Right renal cortex interstitium (tissue), 3 donors: ENCODE measurements at places on chromosomes 7 and 10. TPM values are rescaled to one million over a fixed set of nuclear protein-coding genes. Genes with fewer than 3 reads are reported as not detected.
A peak's percentile ranks its signal among the peaks of the same experiment; 100 is the strongest.

ADRA2A gene
- polyA plus RNA-seq = 2.0 TPM

- no peak for DNase-seq
Measured at GRCh38 chr7:131608116-131608500, 51.7 kb upstream of the PODXL start.

- DNase-seq = no peak
Measured at GRCh38 chr10:94583124-94583523, 37.5 kb downstream of the HELLS start.

HGF gene
- 1.7 TPM for polyA plus RNA-seq

- DNase-seq = no peak
Measured at GRCh38 chr7:21617916-21618390, 75.1 kb downstream of the DNAH11 start.

- no peak for DNase-seq
Measured at GRCh38 chr10:26441491-26442214, 3.5 kb downstream of the APBB1IP start.

CUL2 gene
- 45.7 TPM for polyA plus RNA-seq

PRLHR gene
- polyA plus RNA-seq = not detected

ANKRD61 gene
- polyA plus RNA-seq = 0.58 TPM

NUPR2 gene
- polyA plus RNA-seq = 3.3 TPM

SYT15B gene
- polyA plus RNA-seq = 1.5 TPM

AASS gene
- 33.2 TPM for polyA plus RNA-seq

DNA sequence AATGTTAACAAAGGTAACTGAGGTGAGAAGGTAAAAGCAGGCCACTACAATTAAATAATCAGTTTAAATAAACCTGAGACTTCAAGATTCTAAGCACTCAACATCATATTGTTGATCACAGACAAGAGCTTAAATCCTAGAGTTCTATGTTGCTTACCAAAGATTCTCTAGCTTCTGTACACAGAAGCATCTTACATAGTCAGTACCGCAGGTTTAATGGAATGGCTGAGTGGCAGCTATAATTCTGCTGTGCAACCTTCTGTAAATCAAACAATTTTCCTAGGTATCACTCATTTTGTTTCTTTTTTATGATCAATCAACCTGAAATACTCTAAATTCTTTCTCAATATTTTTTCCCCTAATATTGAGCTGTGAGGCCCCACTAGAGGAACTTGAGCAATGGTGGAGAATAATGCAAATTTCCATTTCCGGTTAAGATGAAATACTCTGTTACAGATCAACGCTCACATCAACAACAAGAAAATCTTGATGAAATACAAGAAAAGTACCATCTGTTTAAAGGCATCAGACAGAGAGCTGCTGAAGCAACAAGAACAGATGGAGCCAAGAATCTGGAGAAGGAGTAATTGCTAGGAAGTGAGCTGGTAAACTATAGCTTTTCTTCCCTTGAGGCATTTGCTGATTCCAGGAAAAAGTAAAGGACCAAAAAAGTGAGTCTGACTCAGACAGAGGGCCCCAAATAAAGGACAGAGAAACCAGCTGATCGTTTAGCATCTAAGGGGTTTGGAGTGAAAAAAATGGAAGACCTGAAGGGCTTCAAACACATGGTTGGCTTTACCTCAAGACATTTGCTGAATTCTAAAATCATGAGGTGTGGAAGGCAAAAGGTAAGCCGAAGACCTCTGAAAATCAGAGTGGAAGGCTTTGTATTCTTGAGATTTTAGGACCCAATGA is 22.6 kb downstream of the PNPLA8 start:
- no peak for DNase-seq

DNA sequence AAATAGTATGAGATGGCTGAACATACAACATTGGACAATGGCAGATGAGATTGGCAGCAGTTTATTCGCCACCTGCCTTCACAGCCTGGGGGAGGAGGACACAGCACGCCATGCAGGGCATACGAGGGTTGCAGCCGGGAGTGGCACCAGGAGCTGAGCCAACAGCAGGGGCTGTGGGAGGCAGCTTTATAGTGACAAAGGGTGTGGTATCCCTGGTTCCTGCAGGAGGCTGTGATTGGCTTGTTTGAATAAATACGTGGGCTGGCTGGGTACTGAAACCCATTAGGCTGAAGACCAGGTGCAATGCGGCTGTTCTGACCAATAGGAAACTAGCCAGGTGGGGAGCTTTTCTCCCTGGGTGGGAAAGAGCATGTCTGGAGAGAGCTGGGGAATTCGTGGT is 68.9 kb upstream of the LEP start:
- DNase-seq = no peak

- no peak for DNase-seq
Measured at GRCh38 chr7:152602962-152603361, 73.0 kb downstream of the XRCC2 start.

ITPRIP gene
- polyA plus RNA-seq = 10.5 TPM

GRCh38 chr10:71232089-71232998 is 20.0 kb downstream of the UNC5B start:
- DNase-seq = no peak

GALNT17 gene
- polyA plus RNA-seq = 3.4 TPM

DNA sequence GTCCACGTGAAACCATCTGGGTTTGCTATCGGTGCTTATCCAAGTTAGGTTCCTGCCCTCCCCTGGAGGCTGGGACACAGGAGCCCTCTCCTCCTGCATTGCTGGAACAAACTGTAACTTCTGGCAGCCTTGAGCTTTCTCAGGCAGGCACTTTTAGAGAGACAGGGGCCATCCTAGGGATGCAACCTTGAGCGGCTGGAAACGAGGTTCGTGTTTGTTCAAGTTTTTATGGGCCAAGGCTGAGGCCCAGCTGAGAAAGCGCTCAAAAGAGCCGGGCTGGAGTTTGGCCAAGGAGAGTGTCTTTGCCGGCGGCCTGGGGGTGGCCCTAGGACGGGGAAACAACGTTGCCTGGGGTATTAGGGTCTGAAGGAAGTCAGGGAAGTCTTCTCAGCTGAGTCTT is 5.5 kb upstream of the MMD2 start:
- DNase-seq = no peak

GRCh38 chr7:27921081-27921836 is 181.3 kb downstream of the TAX1BP1 start:
- peak; percentile 69 for DNase-seq

DNA sequence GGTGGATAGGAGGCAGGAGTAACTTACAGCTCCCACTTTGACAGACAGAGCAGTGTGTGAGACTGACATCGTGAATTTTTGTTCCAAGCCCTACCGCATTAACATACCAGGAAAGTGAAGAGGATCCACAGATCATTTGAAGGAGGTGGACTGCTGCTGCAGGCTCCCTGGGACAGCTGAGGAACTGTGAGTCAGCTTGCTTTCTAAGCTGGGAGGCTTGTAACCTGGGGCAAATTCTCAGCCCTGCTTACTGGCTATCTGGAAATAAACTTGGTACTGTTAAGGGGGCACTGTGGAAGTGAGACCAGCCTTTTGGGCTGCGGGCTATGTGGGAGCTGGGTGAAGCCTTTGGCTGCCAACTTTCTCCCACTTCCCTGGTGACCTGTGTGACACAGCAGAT is 1202.5 kb downstream of the DNAJB9 start:
- no peak for DNase-seq

- no peak for DNase-seq
Measured at GRCh38 chr10:128066870-128067382, 59.3 kb downstream of the MKI67 start.

MCM10 gene
- polyA plus RNA-seq = 10.2 TPM

DNA sequence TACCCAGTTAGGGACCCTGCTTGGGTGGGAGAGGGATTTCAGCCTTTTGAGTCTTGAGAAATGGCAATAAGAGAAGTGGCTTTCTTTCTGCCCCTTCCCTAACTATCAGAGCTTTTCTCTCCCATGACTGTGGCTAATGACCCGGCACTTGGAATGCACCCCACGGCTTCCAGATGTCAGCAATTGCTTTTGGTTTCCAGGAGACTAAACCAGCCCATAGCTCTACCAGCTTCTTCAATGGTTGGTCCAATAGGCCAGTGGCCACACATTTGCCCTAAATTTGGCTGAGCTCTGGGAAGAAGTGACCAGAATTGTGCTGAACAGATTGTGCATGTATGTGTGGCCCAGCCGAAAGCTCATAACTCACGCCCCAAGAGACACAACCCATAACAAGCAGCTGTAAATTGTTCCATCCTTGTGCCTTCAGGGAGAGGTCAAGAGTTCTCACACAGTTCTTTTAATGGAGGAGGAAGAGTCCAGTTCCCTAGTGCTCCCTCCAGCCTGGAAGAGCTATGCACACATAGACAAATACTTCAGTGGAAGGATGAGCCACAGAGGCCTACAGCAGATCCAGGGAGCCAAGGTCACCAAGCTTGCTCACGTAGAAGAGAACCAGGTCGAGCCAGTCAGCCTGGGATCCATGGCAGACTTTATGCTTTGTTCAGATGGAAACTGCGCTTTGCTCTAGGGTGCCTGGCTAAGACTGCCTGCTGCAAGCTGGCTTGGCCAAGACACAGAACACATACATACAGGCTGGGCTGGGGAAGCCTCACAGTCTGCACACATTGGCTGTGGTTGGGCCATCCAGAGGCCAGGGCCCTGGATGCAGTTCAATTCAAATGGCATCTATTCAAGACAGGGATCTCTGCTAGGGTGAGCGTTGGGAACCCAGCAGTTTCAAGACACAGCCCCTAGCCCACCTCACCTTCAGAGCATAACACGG is 131.8 kb upstream of the HABP2 start:
- DNase-seq = no peak

HOXA7 gene
- 24.8 TPM for polyA plus RNA-seq

ATP6V0A4 gene
- polyA plus RNA-seq = 81.4 TPM

DNA sequence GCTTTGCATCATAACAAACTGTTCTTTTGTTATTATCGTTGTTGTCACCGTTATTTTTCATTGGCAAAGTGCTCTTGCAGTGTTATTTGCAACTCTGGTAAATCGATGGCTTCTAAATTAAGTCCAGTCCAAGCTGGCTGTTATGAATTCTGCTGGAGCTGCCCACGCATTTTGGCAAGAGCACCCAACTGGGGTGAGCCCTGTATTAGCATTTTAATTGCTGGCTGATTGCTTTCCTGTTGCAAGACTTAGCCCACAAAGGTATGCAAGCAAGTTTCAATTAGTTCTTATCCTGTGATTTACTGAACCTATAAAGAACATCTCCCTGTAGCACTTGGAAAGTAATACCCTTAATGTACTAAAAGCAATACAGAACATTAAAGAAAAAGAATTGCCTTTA is 226.8 kb downstream of the ACTR3B start:
- no peak for DNase-seq

GRCh38 chr10:44010873-44011602 is 362.4 kb upstream of the ZNF32 start:
- no peak for DNase-seq

DNA sequence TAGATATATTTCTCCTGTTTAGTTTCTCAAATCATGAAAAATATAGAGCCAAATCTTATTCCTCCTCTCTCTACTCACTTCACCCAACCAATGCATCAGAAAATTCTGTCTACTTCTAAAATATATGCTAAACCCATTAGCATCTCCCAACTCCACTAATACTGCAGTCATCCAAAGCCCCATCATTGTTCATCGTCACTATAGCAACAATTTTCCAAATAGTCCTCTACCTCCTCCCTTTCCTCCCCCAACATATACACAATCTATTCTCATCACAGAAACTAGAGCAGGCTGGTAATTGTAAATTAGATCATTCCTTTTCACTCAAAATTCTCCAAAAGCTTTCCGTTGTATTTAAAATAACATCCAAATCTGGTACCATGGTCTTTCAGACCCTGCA is 38.4 kb upstream of the C10orf120 start:
- no peak for DNase-seq

GRCh38 chr7:36473454-36474282 is 84.0 kb downstream of the ANLN start:
- no peak for DNase-seq

- no peak for DNase-seq
Measured at GRCh38 chr7:53697913-53698312, 662.5 kb downstream of the POM121L12 start.

- DNase-seq = no peak
Measured at GRCh38 chr10:79310200-79310865, 36.9 kb upstream of the PPIF start.

SLC26A4 gene
- polyA plus RNA-seq = 3.3 TPM

GRCh38 chr10:21057436-21057835 is 160.3 kb upstream of the NEBL start:
- DNase-seq = no peak

FAM25C gene
- polyA plus RNA-seq = not detected

GRCh38 chr10:111089293-111089692 is 12.5 kb downstream of the ADRA2A start:
- no peak for DNase-seq

TMEM176B gene
- 80.2 TPM for polyA plus RNA-seq

CALML3 gene
- not detected for polyA plus RNA-seq

NYAP1 gene
- polyA plus RNA-seq = 1.4 TPM

TMEM225B gene
- polyA plus RNA-seq = 2.5 TPM

VAX1 gene
- polyA plus RNA-seq = not detected

GRCh38 chr10:154348-154747 is 19.1 kb downstream of the ZMYND11 start:
- no peak for DNase-seq

DNA sequence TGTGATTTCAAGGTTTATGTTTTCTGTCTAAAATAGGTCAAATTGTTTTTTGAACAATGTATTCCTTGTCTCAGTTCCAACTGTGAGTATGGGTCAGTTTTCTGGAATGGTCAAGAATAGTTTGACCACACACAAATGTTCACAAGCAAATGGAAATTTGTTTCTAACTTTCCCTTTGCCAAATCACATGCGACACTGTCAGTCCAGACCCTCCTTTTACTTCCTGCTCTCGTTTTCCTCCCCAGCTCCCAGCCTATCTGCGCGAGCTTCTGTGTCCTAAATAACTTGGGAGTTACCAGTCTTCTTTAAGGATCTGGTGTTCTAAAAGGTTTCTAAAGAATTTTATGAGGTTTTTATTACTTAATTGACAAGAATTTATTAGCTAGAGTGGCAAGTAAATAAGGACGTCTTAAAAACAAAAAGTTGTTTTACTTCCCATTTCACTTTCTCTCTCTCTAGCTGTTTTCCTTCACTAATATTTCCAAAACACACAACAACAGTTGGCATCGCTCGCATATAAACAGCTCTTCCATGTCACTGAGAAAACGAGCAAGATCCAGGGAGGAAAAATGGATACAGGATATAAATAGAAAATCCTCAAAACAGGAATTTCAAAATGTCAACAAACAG is 266.1 kb upstream of the KLF6 start:
- DNase-seq = peak; percentile 57

GRCh38 chr10:78577712-78578111 is 491.1 kb upstream of the ZMIZ1 start:
- no peak for DNase-seq
